ENCODE measurements at places on chromosomes 1 and 21. TPM values are rescaled to one million over a fixed set of nuclear protein-coding genes. Genes with fewer than 3 reads are reported as not detected.

ASCL5 gene
- total RNA-seq, result not detected

CLDN17 gene
- total RNA-seq, result not detected

C1orf56 gene
- total RNA-seq, result 1.7 TPM

SPATA45 gene
- total RNA-seq, result not detected

RGS13 gene
- total RNA-seq, result not detected

GUCA2B gene
- total RNA-seq, result not detected

TCP10L gene
- 0.59 TPM for total RNA-seq

HTR6 gene
- total RNA-seq, result not detected

LCE6A gene
- total RNA-seq, result not detected

NBPF10 gene
- 3.7 TPM for total RNA-seq

RGS8 gene
- total RNA-seq, result not detected

RASAL2 gene
- not detected for total RNA-seq

HSPA6 gene
- total RNA-seq, result 0.59 TPM

AGMAT gene
- 34.4 TPM for total RNA-seq

Data from activated T-helper 1 cell treated with anti-CD3 and anti-CD28 coated beads, Interleukin-12 subunit alpha, Interleukin-12 subunit beta, Interleukin-2, Interleukin-4 antibody, amounts not matched to agents 30 ng/mL and 10 ng/mL and 1 ng/mL, durations not matched to agents 14 hours and 24 hours and 36 hours (primary cell).